ENCODE measurements at places on chromosomes 2 and 18. TPM values are rescaled to one million over a fixed set of nuclear protein-coding genes. Genes with fewer than 3 reads are reported as not detected.

The KLHL29 gene
- total RNA-seq: 8.4 TPM

GRCh38 chr18:44895176-44895798, 214.6 kb downstream of the SETBP1 start:
- no peak for DNase-seq

- no peak for DNase-seq
Observed at GRCh38 chr2:134198006-134198634, 55.8 kb upstream of the MGAT5 start.

The DSG3 gene
- 0.16 TPM for total RNA-seq

- no peak for DNase-seq
Observed at GRCh38 chr2:59250307-59250677, 1009.2 kb upstream of the FANCL start.

The GORASP2 gene
- 21.5 TPM for total RNA-seq

DNA sequence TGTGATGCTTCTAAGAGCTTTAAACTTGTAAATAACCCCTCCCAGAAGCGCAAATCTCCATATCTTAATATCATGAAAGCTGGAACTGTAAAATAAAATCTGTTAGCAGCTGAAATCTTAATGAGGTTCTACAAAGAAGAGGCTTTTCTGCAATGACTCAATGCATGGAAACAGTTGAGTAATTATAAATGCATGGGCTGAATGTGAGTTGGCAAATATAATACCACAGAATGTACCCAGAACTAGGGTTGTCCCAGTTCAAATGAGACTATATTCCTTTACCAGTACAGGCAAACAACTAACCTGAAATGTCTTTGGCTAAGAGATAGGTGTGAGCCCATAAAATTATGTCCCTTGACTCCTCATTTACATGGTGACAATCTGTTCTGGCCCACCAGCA, 52.9 kb downstream of the SATB2 start:
- no peak for DNase-seq

The CASP10 gene
- 2.0 TPM for total RNA-seq

GRCh38 chr2:109471658-109472057, 142.1 kb downstream of the SEPTIN10 start:
- DNase-seq: no peak

The MEP1B gene
- total RNA-seq: 0.78 TPM

DNA sequence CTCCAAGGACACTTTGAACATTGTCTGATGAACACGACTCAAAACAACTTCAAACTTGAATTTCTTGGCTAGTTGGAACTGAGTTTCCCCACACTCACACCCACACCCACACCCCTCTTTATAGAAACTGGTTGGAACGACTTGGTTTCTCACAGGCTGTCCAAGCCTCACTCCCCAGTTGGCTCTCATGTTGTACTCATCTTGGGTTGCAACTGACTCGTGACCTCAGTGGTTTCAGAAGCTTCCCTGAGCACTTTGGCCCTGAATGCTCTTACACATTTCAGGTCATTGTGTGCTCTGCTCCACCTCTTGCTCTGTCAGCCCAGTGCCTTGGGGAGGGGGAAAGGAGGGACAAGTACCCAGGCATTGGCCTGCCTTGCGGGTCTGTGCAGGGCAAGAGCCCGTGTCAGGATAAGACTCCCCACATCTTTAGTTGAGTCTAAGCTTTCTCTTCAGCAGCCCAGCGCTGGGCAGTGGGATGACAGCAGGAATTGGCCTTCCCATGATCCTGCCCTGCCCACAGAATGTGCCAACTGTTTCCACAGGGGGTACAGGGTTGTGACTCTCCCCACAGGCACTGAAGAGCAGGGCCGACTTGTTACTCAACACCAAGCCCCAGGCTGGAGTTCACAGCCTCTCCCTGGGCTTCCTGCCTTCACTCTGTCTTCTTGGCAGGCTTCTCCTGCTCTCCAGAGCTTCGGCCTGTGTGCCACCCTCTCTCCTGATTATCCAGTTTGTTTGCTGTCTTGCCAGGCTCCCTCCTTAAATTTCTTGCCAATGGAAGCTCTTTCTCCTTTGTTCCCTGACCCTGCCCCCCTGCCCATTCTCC, 104.6 kb downstream of the RTN4 start:
- DNase-seq: peak; percentile 57

GRCh38 chr2:60884800-60885199, 3.4 kb downstream of the REL start:
- DNase-seq: no peak

GRCh38 chr18:44153981-44154380, 526.7 kb upstream of the SETBP1 start:
- no peak for DNase-seq

The EIF2AK3 gene
- total RNA-seq: 32.3 TPM

GRCh38 chr2:100606332-100606725, 43.5 kb downstream of the PDCL3 start:
- no peak for DNase-seq

- DNase-seq: no peak
Observed at GRCh38 chr2:8489751-8490150, 192.1 kb upstream of the ID2 start.

- no peak for DNase-seq
Observed at GRCh38 chr2:29006092-29006979, 25.2 kb downstream of the TOGARAM2 start.
